Pulmonary artery endothelial cell (primary cell): ENCODE measurements at places on chromosomes 13 and 19. TPM values are rescaled to one million over a fixed set of nuclear protein-coding genes. Genes with fewer than 3 reads are reported as not detected.

DNA sequence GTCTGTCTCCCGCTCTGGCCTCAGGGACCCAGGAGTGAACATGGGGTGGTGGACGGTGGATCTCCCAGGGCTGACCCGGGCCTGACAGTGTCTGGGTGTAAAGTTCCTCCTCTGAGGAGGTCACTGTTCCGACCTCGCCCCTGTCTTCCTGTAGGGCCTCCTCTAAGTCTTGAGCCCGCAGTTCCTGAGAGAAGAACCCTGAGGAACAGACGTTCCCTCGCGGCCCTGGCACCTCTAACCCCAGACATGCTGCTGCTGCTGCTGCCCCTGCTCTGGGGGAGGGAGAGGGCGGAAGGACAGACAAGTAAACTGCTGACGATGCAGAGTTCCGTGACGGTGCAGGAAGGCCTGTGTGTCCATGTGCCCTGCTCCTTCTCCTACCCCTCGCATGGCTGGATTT is at the start of gene SIGLEC9:
Gene SIGLEC9, plus strand, starts transcription at position 178 of the 400 bp plus-strand sequence. Its CDS starts 69 bp downstream, at position 247.
- DNase-seq = no peak

DNA sequence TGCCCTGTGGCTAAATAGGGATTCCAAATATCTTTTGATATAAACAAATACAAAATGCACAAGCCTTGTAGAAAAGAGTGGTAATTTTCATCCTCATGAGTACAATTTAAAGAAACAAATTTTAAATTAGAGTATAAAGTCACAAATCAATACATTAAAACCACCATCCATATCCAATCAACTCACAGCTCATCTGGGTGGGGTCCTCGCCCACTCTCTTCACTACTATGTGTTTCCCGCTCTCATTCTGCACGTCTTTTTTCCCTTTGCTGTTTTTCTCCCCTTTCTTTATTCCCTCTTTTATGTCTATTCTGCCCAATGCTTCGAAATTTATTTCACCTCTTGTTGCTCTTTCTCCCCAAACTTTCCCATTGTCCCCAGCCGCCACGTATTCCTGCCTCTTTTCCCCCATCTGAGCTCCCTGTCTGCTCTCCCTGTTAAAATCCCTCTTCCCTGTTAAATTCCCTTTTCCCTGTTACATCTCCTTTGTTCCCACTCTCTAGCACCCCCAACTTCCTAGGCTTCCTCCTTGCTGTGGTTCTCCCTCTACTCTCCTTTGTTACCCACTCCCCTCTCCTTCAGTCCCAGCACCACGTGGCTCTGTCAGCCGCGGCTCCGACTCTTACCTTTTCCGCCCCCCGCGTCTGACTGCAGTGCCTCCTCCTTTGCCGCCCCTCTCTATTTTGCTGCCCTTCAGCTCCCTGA is 1.3 kb downstream of the ZNF616 start:
- no peak for DNase-seq

DNA sequence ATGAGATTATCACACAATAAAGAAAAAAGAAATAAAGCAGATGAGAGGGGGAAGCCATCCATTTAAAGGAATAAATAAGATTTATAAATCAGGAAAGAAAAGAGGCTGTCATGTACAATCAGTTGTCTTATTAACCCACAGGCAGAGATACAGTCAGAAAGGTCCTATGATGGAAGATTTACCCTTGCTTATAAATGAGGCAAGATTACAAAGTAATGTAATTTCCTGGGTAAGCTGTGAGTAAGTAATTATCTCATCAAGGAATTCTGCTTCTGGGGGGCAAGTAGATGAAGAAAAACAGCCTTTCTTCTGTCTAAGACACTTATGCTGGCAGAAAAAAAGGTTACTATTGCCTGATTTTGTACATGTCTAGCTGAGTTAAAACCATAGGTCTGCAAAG is 146.4 kb downstream of the FGF14 start:
- DNase-seq = no peak

- no peak for DNase-seq
Measured at GRCh38 chr13:99506634-99507033, 5.4 kb downstream of the TM9SF2 start.

DNA sequence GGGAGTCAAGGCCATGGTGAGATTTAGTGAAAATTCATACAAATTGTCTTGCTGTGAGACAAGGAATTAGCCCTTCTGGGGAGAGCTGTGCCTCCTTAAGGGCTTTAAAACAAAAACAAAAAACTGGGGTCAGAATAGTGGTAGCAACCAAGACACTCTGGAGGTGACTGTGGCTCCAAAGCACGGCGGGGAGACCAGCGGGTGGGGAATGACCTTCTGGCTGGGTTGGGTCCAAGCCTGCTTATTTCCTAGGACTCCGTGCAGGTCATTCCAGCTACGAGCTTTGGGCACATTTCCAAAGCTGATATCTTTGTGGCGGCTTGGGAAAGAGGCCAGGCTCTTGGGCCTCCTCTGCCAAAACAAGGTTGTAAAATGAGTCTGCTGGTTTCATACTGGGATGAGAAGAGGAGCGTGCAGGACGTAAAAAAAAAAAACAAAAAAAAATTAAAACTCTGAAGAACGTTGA is 348.3 kb downstream of the UQCRFS1 start:
- DNase-seq = no peak

DNA sequence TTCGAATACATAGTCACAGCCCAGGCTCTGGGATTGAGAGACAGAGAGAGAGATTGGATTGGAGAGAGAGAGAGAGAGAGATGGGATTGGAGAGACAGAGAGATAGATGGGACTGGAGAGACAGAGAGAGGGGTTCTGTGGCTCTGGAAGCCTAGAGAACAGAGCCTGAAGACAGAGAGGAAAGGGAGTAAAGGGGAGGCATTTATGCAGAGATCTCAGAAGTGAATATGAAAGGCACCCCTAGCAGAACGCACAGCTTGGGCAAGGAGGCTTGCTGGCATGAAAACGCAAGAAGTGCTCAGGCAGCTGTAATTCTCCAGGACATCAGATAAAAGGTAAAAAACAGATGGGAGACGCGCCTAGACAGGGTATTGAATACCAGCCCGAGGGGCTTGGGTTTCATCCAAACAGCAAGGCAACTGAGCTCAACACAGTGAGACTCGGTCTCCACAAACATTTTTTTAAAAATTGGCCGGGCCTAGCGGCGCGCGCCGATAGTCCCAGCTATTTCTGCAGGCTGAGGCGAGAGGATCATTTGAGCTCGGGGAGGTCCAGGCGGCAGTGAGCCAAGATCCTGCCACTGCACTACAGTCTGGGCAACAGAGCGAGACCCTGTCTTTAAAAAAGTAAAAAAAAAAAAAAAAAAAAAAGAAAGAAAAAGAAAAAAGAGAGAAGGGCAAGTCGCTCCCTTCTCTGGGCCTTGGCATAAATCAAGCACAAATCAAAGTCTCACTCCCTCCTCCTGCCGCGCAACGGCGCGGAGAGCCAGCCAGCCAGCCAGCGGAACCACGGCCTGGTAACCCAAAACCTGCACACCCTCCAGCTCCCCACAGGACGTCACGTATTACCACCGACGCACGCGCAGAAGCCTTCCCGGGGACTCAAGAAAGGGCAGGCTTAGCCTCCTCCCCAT is 774 bp upstream of the PPP2R1A start:
- no peak for DNase-seq

DNA sequence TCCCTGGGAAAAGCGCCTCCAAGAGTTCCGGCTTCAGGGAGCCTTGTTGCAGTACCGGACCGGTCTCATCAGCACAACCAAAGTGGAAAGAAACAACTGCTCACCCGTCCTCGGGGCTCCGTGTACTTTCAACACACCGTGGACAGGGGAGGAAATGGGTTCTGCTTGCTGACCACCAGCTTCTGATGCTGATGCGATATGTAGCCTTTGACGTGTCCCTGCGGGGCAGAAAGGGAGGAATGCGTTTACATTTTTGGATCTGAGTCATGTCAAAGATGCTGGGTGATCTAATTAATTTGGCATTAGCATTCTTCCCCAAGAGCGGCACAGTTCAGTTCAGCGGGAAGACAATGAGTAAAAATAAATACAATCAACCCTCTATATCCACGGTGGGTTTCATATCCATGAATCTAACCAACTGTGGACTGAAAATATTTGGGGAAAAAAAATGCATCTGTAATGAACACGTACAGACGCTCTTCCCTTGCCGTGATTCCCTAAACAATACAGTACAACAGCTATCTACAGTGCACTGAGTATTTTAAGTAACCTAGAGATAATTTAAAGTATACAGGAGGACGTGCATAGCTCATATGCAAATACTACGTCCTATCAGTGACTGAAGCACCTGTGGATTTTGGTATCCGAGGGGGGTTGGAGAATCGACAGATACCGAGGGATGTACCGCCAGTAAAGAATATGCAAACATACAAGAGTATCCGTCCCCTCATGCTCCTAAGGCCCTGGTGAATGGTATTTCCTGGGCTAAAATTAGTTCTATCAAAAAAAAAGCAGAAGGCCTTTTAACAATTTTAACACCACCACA is 19.8 kb downstream of the PROZ start:
- no peak for DNase-seq

- no peak for DNase-seq
Measured at GRCh38 chr13:37526710-37527473, 71.7 kb downstream of the POSTN start.

DNA sequence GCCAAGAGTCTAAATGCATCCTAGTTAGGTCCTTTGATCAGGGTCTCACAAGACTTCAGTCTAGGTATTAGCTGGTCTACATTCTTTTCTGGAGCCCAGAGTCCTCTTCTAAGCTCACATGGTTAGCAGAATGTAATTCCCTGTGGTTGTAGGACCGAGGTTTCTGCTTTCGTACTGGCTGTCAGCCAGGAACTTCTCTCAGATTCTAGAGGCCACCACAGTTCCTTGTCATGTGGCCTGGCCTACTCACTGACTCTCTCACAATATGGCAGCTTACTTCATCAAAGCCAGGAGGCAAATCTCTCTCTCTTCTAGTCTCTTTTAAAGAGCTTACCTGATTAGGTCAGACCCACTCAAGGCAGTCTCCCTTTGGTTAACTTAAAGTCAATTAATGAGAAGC is 82.9 kb downstream of the POU4F1 start:
- no peak for DNase-seq

GRCh38 chr13:92612892-92613291 is 613.7 kb upstream of the GPC6 start:
- no peak for DNase-seq

DNA sequence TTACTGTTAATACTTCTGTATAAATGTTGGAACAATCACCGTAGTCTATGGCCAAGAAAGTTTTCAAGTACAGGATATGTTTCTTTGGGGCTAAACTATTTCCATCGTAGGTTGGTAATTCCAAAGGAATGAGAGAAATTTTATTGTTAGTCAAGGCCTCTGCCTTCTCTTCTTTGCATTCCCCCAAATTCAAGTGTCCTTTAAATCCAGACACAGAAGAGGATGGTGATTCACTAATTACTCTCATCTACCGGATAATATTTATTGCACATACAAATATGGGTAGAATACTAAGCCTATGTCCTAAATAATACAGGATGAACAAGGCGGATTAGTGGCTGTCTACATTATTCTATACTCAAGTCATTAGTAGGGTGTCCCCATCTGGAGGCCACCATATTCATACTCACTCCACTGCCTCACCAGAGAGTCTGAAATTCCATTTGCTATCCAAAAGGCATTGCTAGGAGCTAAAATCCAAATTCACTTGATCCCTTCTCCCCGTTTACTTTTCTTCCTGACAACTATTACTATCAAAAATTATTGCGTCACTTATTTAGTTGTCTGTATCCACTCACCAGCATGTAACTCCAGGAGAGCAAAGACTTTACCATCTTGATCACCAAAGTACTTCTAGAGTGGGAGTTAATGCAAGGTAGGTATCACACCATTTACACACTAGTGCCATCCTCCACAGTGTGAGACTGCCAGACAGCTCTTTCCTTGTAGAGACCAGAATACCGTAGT is 82.4 kb upstream of the SGCG start:
- no peak for DNase-seq

DNA sequence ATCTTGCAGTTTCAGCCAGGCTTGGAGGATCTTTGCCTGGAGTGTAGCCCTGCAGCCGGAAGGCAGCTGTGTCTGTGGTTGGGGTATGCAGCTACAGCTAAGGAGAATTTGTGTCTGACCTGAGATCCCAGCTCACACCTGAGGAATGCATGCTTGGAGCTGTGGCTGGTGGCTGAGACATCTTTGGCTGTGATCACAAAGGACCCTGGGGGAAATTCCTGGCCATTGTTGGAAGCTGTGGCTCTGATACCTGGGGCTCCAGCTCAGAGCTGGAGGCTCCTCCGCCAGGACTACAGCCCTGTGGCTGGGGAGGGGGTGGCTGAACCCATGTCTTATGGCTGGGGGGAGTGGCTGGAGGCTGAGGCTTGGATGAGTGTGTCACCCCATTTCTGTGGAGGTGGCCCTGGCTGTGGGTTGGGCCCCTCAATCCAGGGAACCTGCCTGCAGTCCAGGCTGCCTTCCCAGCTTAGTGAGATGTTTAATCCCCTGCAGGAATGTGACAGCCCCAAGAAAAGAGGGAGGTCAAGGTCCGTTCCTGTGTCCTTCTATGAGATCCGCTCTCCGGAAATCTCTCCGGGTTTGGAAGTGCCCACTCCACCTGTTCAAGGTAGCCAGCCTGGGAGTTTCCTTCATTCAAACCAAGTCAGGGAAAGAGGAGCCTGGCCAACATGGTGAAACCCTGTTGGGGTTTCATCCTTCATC is 27.6 kb downstream of the ARHGEF18 start:
- DNase-seq = no peak

GRCh38 chr13:114211446-114212157 is 23.1 kb upstream of the CDC16 start:
- DNase-seq = no peak

DNA sequence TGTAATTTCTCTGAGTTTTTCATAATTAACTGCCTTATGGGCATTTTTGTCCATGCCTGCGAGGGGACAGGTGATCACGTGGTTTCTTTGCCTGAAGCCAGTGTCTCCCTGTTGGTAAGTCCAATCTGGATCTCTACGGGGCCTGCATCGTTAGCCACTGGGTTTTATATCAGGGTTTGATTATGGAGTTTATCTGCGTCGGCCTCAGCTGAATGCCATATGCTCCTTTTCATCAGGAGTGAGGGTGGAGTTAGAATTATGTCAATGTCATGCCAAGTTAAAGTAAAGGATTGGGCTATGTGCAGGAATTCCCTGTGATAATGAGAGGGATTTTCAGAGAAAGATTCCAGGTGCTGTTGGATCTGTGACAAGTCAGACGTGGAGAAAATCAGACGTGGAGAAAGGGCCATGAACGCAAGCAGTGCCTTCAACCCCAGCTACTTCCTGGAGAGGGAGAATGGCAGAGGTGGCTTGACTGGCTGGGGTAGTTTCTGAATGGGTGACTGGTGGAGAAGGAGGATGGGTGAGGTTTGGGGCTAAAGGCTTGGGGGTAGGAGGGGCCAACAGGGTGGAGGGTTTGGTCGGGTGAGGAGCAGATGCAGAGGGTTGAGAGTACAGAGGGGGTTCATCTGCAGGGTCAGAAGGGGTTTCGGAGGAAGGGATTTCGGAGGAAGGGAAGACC is 24.3 kb downstream of the TMEM255B start:
- DNase-seq = no peak

The CABP5 gene
- not detected in 2 replicates for total RNA-seq

The RASGRP4 gene
- not detected in 2 replicates for total RNA-seq
